ENCODE measurements at places on chromosomes 12 and 14. TPM values are rescaled to one million over a fixed set of nuclear protein-coding genes. Genes with fewer than 3 reads are reported as not detected.

The IRAK3 gene
- total RNA-seq: not detected

The TSPAN11 gene
- total RNA-seq: not detected

GRCh38 chr14:70067810-70068209 lies 120.9 kb downstream of the SLC8A3 start:
- no peak for DNase-seq

DNA sequence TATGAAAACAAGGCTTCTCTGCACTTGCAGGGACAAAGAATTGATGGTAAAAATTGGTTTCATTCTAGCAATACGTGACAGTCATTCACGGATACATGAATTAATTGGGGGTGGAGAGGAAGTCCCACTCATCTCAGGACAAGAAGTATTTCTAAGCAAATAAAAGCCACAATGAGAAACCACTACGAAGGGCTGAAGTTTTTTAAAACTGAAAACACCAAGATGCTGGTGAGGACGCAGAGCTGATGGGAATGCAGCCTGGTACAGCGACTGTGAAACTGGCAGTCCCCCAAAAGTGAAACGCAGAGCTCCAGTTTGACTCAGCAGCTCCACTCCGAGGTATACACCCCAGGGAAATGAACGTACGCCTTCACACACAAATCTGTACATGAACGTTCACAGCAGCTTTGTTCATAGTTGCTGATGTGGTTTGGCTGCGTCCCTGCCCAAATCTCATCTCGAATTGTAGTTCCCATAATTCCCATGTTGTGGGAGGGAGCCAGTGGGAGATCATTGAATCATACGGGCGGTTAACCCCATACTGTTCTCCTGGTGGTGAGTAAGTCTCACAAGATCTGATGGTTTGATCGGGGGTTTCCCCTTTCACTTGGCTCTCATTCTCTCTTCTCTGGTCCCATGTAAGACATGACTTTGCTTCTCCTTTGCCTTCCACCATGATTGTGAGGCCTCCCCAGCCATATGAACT lies 89.0 kb downstream of the SCARB1 start:
- DNase-seq: peak; percentile 90

GRCh38 chr14:46480817-46481216 lies 170.8 kb downstream of the RPL10L start:
- DNase-seq: no peak

GRCh38 chr12:128137140-128137539 lies 129.8 kb upstream of the TMEM132C start:
- no peak for DNase-seq

DNA sequence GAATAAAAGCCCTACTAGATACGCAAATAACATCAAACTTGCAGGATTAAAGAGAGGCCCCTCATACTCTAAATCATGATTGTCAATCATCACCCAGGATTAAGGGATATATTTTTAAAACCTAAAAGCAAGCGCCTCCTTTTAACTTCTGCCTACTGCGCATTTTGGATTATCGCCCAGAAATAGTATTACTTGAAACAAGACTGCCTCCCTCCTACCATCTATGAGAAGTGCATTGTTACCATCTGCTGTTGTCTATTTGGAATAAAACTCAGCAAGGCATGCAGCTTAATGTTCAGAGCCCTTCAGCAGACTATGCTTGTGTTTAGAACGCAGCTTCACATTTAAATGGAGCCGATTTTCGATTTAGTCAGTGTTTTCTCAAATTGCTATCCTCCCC lies 79.6 kb downstream of the EXOC5 start:
- DNase-seq: peak; percentile 20

DNA sequence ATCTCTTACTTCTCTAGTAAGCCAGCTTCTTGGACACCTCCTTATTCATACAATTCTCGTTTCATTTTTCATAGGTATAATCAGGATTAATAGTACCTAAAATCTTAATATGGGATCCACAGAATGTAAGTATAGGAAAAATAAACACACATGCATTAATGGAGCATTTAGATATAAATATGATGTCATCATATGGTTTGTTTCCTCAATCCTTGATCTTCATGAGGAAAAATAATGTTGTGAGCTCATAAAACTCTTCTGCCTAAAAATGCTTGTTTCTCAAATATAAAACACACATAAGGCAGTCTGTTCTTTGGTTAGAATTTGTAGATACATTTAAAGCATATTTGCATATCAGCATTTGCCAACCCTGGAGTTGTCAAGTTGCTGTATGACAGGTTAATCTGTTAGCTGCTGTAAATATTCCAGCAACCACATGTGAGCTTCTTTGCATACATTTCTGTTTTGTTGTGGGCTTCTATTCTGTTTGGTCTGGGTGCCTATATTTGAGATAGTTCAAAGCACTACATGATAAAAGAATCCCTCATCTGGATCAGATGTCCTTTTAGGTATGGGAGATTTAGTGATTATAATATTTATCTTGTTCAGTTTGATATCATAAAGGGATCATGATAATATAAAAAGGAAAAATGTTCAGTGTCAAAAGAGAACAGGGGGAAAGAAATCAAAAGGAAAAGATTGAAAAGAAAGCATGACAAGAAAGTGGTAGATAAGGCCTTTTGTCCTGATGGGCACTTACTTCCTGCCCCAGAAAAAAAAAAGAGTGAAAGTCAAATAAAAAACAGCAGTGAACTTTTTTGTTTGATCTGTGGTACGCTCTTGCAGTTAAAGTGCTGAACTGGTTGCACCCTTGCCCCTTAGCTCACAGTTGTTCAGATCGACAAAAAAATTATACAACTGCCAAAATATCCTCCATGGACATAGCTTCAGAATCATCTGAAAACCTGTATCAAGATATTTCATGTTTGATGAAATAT lies 68.6 kb downstream of the ACSS3 start:
- no peak for DNase-seq

- peak; percentile 67 for DNase-seq
Observed at GRCh38 chr12:89166525-89166934, 185.8 kb downstream of the DUSP6 start.

Data from HT1080 (cell line).